Thoracic aorta (tissue), 2 donors: ENCODE measurements at places on chromosomes 11 and 22.
A peak's percentile ranks its signal among the peaks of the same experiment; 100 is the strongest.

- DNase-seq = no peak
Measured at GRCh38 chr11:105203569-105204240, 64.1 kb upstream of the CARD18 start.

GRCh38 chr11:119547511-119547910 is 124.5 kb upstream of the THY1 start:
- DNase-seq = no peak

DNA sequence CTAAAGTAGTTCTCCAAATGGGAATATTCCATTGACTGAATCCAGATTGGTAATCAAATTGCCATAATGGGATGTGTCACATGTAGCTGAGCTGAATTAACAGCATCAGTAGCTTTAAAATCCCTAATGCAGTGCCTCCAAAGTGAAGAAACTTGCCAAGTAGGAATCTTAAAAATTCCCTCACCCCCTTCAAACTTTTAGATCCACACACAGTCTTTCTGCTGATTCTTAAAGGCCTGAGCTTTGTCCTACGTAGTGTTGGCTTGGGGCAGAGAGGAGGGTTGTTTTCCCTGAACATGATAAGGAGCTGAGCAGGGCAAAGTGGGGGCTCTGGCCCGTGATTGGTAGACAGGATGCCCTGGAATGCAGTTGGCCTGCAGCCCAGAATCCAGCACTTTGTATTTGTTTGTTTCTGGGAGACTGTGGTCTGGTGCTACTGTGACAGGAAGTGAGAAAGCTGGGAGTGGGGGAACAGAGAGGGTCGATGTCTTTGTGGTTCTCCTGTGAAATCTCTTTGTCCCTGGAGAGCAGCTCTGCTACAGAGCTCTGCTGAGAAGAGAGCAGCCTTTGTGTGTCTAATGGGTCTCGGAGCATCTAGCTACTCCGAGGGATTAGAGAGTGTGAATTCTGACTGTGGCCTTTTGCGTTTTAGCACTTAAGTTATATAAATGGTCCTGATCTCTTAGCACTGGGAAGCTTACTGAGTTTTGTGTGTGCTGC is 16.9 kb downstream of the CTNND1 start:
- DNase-seq = peak; percentile 64

- DNase-seq = no peak
Measured at GRCh38 chr11:35892166-35892565, 51.7 kb upstream of the LDLRAD3 start.

GRCh38 chr11:33179348-33179803 is 18.1 kb upstream of the CSTF3 start:
- no peak for DNase-seq
